ENCODE measurements at places on chromosomes 2 and 18.

GRCh38 chr2:239693761-239694415 lies 293.1 kb upstream of the HDAC4 start:
- DNase-seq, result no peak

DNA sequence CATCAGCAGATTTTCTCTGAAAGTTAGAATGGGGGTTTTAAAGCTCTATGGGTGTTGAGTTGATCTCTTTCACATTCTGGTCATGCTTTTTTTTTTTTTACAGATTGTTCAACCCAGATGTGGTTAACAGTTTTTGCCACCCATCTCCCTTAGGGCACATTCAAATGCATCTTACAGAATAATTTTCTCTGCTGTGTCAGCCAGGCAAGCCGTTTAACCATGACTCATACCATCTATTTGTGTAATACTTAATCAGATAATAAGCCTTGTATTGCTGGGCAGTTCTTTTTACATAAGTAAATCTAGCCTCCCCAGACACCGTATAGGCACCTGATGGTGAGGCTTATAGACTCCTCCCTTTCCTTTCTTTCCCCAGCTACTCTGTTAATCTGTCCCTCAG lies 62.0 kb downstream of the TGIF1 start:
- no peak for DNase-seq

- no peak for DNase-seq
Observed at GRCh38 chr2:40511661-40512213, 59.8 kb upstream of the SLC8A1 start.

- no peak for DNase-seq
Observed at GRCh38 chr18:12460874-12461273, 53.1 kb downstream of the PRELID3A start.

GRCh38 chr2:186927185-186927866 lies 78.4 kb upstream of the ZSWIM2 start:
- DNase-seq, result no peak

DNA sequence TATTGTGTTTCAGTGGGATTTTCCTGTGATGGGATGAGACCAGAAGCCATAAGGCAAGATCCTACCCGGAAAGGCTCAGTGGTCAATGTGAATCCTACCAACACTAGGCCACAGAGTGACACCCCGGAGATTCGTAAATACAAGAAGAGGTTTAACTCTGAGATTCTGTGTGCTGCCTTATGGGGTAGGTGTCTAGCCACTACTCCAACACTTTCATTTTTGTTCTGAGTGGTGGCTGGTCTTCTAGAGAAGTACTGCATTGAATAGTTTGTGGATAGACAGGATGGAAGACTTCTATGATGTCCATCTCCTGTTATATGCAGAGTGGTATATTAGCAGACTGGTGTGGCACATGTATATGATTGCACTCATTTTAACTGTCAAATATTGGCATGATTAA lies 117.7 kb upstream of the IL1R2 start:
- no peak for DNase-seq

DNA sequence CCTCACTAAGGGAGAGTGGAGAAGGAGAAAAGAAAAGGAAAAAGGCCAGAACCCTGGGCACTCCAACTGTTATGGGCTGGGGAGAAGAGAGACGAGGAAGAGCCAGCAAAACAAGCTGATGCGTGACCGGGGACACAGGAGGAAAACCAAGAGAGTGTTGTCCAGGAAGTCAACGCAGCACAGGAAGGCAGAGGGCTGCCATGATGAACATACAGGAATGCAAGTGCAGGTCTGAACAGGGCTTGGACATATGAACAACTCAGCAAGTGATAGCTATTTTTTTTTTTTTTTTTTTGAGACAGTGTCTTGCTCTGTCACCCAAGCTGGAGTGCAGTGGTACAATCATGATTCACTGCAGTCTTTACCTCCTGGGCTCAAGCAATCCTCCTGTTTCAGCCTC lies 28.4 kb downstream of the SIX3 start:
- DNase-seq, result no peak

DNA sequence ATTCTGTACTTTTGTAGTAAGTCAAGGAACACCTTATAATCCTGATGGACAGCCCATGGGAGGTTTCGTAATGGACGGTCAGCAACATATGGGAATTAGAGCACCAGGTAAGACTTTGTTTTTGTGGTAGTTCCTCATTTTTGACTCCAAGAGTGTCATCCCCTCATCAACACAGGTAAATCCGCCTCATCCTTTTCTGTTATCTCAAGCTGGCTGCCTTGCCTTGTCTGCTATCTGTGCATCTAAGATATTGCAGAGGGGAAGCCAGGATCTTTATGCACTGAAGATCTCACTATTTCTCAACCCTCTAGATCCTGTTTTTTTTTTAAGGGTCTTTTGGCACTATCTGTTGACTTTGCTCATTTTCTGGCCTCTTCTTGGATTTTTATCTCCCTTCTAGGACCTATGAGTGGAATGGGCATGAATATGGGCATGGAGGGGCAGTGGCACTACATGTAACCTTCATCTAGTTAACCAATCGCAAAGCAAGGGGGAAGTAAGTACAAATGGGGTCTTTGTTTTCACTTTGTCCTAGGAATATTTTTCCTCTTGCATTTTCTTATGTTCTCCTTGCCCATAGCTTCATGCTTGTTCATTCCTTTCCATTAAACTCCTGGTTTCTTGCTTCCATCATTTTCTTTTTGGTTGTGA lies 133.8 kb downstream of the MEIS1 start:
- no peak for DNase-seq

GRCh38 chr18:59768409-59768808 lies 71.2 kb upstream of the CCBE1 start:
- DNase-seq, result no peak
